Esophagus squamous epithelium (tissue), 5 donors: ENCODE measurements at places on chromosomes 2 and 18.

DNA sequence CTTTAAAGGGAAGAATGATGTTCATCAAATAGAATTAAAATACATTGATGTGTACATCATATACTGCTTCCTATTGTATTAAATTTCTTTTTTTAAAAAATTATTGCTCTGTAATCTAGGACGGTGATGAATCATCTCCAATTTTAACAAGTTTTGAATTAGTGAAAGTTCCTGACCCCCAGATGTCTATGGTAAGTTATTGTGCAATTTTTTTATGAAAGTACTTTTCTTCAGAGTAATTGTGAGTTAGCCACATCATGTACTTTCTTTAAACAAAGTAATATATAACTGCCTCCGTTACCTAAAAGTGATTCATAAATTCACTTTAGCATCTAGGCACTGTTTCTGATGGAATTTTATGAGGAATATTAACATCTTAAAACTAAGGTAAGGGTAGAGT lies 38.1 kb downstream of the PIK3C3 start:
- DNase-seq: no peak

DNA sequence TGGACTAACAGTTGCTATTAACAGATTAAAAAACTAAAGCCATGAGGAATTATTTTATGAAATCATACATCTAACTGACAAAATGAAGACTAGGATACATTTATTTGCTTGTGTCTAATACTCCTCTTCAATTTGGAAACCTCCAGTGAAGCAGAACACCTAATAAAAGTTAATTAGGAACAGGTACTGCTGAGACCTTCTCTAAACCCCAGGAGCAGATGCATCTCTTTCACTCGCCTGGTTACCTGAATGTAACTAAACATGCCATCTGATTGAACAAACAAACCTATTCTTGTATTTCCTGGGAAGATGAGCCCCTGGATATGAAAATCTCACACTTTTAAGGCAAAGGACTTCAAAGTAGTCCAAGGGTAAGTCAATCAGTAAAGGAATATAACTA lies 898.2 kb downstream of the NRXN1 start:
- DNase-seq: no peak

GRCh38 chr2:8265476-8266226 lies 416.2 kb upstream of the ID2 start:
- no peak for DNase-seq

DNA sequence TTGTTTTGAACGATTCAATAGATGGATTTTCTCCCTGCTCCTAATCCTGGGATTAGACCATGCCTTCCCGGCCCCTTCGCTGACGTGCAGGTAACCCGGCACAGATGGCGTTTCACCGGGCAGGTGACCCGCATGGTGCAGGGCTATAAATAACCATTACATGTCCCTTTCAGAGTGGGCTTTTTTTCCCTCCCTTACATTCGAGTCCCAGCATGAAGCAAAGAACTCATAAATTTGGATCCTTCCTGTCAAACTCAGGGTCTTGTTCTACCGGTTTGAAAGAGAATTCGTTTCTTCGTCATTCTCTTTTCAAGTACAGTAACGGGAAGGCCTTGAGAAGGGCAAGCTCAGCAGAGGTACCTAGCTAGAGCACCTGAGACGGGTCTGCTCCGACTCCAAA lies 46.1 kb downstream of the EDAR start:
- no peak for DNase-seq

GRCh38 chr2:23360571-23361125 lies 24.3 kb upstream of the KLHL29 start:
- DNase-seq: no peak

DNA sequence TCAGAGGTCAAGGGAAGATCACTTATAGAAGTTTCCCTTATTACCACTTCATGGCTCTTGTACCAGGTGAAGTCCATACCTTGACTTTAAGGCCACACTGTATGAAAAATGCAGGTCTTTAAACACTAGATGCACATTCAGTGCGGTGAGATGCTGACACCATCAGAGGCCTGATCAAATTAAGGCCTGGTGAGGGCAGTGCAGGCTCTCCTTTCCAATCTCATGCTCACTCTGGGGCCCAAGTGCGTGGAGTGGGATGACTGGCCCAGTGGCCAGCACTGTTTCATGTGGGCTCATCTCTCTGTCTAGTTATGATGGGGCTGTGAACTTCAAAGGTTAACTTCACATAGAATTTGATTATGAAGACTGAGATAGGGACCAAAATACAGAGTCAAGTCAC lies 281.1 kb downstream of the SLC4A3 start:
- DNase-seq: no peak

- no peak for DNase-seq
These were observed 1.3 kb upstream of the MYO5B start for GRCh38 chr18:50196261-50196660.

GRCh38 chr2:66803726-66804125 lies 368.8 kb downstream of the MEIS1 start:
- DNase-seq: no peak

DNA sequence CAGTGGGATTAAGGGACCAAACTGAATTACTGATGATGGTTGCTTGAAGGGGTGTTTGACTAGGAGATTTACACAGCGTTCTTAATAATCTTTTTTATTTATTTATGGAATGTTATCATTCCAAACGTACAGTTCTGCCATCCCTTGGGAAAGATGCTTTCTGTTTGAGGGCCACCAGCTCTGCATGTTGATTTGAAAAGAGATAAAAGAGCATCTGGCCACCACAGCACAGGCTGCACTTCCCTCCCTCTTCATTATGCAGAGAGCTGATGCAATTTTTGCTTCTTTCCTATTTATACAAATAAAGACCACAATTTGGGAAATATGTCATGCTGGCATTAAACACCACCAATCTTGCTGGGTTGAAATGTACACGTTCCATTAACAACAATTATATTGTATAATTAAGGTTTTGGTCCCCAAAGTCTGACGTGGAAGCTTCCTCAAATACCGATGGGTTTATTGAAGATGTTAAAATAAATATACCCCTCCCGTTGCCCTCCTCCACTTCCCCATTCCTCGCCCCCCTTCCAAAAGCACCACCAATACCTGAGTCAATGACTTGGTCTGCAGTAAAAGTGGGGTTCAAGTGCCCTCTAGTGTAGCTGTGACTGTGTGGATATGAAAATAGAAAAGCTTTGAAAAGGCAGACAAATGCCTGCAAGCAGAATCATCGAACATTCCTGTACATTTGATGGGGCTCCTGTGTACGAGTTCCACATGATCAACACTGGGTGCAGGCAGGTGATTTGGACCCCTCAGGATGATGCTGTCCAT lies 211.9 kb downstream of the HRH4 start:
- no peak for DNase-seq

DNA sequence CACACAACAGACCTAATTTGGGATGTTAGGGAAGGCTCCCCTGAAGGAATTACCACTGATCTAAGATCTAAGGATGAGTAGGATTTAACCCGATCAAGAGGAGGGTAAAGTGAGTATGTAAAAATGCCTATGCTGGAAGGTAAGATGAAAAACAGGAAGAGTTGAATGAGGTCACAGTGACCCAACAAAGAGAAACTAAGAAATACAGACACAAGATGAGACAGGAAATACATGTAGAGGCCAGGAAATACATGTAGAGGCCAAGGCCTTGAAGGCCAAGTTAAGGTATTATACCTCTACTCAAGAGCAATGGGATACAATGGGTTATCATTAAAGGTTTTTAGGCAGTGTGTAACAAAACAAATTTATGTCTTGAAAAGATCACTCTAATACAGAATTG lies 131.6 kb upstream of the TANK start:
- DNase-seq: no peak

- no peak for DNase-seq
These were observed 41.2 kb downstream of the SRD5A2 start for GRCh38 chr2:31539505-31539904.

GRCh38 chr2:120429586-120430500 lies 83.9 kb downstream of the INHBB start:
- DNase-seq: no peak
